Panc1 (cell line): ENCODE measurements at places on chromosomes 3 and 15. TPM values are rescaled to one million over a fixed set of nuclear protein-coding genes. Genes with fewer than 3 reads are reported as not detected.

- no peak for DNase-seq
These were observed 250.6 kb upstream of the LYSMD4 start for GRCh38 chr15:99983886-99984286.

Gene ECE2
- not detected for total RNA-seq

DNA sequence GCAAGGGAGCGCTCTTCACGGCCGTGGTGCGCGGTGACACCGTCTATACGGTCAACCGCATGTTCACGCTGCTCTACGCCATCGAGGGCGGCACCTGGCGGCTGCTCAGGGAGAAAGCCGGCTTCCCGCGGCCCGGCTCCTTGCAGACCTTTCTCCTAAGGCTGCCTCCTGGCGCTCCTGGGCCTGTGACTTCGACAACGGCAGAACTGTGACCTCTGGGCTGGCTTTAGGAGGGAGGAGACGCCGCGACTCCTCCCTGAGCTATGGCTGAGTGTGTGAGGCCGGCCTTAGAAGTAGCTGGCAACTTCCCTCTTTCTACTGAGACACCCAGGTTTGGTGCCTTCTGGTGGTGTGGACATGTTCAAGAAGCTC is 1.4 kb downstream of the KBTBD13 start:
- DNase-seq: no peak

Gene GNB5
- 58.7 TPM for total RNA-seq

GRCh38 chr15:56042031-56042430 is 48.6 kb upstream of the NEDD4 start:
- DNase-seq: no peak

GRCh38 chr15:98676586-98677270 is 28.4 kb downstream of the IGF1R start:
- DNase-seq: no peak

GRCh38 chr15:48493084-48493762 is 152.3 kb downstream of the FBN1 start:
- DNase-seq: no peak

Gene CELF6
- not detected for total RNA-seq

GRCh38 chr15:99087405-99087943 is 17.4 kb upstream of the SYNM start:
- DNase-seq: no peak

- no peak for DNase-seq
These were observed 563.6 kb downstream of the VGLL3 start for GRCh38 chr3:86427343-86427742.

DNA sequence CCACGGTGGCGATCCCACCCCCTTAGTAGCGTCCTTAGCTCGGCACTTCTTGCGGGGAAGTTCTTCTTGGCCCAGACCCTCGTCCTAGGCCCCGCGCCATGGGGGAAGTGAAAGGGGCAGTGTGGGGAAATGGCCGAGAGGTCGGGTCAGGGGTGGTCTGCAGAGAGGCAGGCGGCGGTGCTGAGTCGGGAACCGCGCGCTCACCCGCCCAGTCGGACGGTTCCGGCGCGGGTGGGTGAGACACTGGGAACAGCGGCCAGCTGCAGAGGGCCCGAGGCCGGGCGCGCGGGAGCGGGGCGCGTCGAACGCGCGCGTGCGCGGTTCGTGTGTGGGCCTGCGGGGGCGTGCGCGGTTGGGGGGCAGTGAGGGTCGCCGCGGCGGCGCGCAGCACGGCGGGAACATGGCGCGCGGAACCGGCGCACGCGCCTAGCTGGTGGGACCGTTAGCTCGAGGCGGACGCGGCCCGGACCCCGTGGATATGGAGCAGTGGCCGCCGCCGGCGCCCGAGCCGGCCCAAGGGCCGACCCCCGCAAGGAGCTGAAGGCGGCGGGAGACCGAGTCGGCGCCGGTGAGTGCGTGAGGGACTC is 246.9 kb downstream of the GOLGA6L6 start:
- no peak for DNase-seq
